ENCODE measurements at places on chromosomes 6 and 20.

DNA sequence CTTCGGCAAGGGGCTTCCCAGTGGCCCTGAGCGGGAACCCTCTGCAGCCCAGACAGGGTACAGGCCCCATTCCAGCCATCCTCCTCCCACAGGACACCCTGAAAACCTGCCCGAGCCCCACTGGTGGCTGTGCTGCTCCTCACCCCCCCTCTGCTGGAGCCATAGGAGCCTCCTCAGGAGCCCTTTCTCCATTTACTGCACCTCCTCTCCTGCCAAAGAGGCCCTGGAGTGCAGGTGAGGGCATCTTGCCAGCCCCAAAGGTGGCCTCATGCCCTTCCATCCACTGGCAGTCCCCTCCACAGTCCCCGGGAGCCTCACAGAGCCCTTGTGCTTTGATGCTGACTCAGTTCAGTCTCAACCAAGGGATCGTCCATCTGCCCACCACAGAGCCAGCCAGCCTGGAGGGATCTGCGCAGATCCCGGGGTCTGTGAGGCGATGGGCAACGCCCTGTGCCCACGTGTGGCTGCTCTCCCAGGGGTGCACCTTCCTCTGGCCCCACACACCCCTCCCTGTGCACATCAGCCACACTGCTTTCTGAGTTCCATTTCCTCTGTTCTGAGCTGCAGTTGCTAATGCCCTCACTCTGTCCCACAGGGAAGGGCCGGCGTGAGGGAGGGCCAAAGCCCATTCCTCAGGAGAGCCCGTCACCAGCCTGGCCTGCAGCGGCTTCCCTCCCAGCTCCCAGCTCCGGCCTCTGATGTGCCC lies 228.5 kb downstream of the DLL1 start:
- no peak for DNase-seq

DNA sequence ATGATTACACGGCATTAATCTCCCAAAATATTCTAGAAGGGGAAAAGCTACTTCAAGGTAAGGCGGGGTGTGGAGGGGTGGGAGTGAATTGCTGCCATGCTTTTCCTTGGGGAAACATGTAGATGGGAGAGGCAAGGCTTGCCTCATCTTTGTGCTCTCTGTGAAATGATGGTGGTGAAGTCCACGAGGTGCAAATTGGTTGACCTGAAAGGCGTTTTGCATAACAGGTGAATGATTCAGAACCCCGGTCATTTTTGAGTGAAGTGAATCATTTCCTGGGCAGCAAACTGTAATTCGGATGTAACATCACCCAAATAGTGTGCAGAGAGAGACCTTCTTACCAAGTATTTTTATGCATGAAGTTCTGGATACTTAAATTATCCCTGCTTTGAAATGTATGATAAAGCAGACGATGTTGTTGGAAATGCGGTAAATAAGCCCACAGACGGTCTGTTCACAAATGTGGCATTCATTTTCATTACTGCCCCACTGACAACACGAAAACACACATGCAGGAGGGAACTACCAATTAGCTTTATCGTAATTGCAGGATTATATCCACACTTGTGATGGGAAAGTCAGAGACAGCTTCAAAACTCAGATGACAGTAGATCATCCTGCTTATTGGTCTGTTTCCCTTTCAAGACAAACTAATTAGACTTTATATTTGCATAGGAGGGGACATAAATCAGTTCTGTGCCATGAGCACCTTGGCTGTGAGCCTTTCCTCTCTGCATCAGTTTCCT lies 3.0 kb downstream of the CDH4 start:
- DNase-seq = no peak

DNA sequence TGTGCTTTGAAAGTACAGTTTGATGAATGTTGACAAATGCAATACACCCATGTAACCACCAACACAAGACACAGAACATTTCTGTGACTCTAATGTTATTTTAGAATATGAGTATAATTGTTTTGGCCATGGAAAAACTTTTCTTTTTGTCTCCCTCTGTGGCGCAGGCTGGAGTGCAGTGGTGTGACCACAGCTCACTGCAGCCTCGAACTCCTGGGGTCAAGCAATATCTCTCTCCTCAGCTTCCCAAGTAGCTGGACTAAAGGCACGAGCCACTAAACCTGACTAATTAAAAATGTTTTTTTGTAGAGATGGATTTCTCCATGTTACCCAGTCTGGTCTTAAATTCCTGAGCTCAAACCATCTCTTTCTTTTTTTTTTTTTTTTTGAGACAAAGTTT lies 20.3 kb upstream of the BCAS4 start:
- no peak for DNase-seq

DNA sequence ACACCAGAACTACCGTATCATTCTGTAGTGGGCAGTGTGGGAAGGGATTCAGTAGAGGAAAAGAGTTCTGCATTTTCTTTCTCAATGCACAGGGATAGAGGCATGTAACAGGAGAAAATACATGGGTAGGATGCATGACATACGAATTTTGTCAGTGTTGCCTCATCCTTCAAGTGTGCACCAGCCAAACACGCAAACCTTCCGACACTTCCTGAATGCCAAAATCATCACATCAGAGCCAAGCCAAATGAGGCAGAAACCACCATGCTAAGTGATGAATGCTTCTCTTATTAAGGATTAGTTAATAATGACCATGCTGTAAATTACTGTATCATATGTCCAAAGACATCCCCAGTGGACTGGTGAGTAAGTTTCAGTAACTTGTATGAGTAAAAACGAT lies 27.3 kb downstream of the RAMACL start:
- no peak for DNase-seq

DNA sequence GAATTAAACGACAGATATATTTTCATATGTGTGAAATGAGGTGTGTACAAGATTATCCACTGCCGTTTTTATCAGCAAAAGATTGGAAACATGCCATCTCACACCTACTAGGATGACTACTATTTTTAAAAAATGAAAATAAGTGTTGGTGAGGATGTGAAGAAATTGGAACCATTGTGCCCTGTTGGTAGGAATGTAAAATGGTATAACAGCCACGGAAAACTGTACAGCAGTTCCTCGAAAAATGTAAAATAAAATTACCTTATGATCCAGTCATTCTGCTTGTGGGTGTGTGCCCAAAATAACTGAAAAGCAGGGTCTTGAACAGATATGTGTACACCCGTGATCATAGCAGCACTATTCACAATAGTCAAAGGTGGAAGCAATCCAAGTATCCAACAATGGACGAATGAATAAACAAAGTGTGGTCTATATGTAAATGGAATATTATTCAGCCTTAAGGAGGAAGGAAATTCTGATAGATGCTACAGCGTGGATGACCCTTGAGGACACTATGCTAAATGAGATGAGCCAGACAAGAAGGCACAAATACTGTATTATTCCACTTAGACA lies 27.0 kb upstream of the CCN5 start:
- no peak for DNase-seq

DNA sequence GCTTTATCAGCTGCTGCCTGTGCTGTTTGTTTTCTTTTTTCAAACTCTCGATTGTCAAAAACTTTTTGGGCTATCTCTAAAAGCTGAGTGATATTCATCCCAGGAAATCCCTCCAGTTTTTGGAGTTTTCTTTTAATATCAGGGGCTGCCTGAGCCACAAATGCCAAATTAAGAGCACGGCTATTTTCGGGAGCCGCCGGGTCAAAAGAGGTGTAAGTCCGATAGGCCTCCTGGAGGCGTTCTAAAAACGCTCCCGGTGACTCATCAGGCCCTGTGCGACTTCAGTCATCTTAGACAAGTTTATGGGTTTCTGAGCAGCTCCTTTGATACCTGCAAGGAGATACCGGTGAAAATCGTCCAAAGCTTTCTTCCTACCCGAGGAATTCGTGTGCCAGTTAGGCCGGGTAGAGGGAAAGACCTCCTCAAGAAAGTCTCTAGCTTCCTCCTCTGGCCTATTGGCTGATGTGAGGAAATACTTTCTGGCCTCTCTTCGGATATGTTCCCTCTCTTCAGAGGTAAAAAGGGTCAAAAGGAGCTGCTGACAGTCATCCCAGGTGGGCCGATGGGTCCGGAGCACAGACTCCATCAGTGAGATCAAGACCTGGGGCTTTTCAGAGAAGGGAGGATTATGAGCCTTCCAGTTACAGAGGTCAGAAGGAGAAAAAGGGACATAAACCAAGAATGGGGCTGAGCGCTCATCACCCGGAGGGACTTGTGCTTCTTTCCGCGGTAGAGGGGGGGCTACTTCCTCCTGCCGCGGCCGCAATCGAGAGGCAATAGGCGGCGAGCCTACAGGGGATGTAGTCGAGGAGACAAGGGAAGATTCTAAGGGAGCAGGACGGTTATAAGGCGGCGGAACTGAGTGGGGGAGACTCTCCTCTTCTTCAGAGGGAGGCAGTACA lies 151.1 kb downstream of the TRIM27 start:
- no peak for DNase-seq

DNA sequence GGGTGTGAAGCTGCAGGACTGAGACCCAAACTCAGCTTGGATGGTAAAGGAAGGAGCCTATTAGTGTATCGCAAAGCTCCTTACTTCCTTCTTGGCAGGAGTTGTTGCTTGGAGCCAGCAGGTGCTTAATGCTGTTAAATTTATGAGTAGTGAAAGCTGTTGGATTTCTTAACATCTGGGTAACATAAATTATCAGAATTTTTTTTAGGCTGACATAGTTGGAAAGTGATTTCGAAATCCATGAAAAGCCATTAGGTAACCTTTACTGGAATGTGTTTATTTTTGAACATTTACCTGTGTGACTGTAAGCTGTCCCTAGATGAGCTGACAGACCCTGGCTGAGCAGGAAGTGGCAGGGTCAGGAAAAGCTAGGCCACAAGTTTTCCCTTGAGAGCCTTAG lies 470.4 kb upstream of the SLC35B3 start:
- no peak for DNase-seq

DNA sequence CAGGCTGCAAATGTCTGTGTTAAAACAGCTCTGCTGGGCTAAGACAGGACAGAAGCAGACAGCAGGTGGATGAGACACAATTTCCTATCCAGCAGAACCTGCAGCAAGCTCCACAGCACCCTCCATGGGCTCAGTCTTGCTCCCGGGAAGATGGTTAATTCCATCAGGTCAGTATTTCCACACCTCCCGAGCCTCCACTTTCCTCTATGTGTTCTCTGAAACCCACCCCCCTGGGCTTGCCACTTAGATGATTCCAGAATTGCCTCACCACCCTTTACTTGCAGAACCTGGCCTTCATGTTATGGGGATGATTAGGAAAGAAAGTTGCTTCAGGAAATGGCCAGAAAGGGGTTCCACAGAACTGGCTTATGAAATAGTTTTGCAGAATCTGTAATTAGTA lies 43.8 kb downstream of the ERMARD start:
- no peak for DNase-seq

DNA sequence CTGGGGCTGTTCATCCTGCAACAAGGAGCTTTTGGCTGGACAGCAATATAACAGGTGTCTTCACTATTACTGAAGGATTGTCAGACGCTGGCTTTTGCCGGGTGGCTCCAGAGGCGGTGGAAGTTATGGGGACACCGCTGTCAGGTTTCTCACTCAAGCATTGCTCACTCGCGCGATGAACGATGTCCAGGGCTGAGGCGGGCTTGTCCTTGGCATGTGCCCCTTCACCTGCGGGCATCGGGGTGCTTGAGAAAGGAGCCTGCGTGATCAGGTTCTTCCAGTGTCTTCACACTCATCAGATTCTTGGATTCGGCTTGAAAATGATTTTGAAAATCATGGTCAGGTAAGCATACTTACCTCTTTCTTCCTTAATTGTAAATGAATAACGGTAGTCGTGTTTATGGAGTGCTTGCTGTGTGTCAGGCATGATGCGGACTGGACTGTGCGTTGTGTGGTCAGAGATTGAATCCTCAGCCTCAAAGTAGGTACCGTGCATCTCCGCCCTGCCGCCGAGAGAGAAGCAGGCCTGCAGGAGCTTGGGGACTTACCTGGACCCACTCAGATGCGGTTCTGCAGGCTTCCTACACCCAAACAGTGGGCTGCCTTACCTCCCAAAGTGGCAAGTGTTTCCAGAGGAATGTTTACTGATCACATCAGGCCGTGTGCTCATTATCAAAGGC lies 18.3 kb upstream of the PYGB start:
- DNase-seq = no peak

DNA sequence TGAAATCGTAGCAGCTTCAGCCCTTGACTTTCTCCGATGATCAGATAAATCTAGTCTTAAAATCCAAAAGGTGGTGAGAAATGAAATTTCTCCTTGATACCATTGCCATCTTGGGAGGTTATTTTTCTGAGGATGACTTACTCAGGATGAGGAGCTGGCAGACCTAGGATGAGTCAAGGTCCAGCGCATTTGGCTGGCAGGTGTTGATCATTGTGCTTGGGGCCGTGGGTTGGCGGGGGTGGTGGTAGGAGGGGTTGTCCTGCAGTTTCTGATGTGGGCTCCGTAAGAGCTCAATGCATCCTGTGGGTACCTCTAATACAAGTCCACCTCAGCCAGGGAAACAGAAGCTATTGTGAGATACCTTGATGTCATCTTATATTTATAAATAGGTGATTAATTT lies 148.3 kb upstream of the SCGN start:
- no peak for DNase-seq

DNA sequence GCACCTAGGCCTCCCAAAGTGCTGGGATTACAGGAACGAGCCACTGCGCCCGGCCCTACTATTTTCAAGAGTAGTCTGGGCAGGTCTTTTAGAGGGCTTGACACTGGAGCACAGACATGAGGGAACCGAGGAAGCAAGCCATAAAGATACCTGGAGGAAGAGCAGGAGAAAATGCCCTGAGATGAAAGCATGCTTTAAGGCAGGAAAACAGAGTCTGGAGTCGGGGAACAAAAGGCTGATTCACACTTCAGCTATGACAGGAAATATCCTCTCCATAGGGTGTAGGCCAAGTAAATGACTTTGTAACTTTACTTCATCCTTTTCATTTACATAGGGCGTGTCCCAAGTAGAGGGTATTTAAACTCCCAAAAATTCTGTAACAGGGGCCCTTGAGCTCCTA lies 4.3 kb upstream of the SERINC3 start:
- no peak for DNase-seq

DNA sequence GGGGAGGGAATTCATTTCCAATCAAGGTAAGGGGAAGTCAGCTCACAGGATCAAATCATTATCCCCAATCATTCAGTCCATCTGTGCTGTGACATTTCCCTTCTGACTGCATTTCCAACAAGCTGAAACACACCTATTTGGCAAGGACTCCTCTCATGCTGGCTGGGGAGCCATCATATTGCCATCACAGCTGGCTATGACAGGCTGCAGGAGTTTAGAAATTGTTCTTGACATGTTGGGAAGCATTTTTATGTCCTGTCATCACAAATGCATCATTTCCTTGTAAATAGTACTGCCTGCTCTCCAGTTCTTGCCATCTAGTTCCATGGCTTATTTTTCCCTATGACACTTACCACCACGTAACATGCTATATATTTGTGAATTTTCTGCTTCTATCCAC lies 113.9 kb upstream of the TMEM170B start:
- DNase-seq = no peak

DNA sequence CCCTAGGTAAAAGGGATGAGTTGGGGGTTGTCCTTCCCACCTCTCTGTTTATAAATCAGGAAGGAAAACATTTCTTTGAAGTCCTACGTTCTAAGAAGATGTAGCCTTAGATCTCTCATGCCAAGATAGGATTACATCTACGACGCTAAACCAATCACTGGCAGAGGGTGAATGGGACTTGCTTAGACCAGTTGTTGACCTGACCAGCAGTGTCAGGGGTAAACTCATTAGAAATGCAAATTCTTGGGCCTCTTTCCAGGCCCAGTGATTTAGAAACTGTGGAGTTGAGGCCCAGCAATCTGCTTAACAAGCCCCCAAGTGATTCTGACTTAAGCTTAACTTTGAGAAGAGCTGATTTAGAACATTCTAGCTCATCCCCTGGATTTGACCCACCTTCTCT lies 147.1 kb upstream of the THEMIS start:
- no peak for DNase-seq
